ENCODE measurements at places on chromosomes 1 and 21.

- DNase-seq = no peak
Measured at GRCh38 chr21:29133796-29134195, 3.4 kb downstream of the MAP3K7CL start.

- no peak for DNase-seq
Measured at GRCh38 chr1:156664767-156665411, 12.3 kb downstream of the NES start.

GRCh38 chr1:214331180-214331579, 50.2 kb downstream of the SMYD2 start:
- DNase-seq = no peak

- no peak for DNase-seq
Measured at GRCh38 chr1:239987103-239987745, 104.5 kb upstream of the FMN2 start.

DNA sequence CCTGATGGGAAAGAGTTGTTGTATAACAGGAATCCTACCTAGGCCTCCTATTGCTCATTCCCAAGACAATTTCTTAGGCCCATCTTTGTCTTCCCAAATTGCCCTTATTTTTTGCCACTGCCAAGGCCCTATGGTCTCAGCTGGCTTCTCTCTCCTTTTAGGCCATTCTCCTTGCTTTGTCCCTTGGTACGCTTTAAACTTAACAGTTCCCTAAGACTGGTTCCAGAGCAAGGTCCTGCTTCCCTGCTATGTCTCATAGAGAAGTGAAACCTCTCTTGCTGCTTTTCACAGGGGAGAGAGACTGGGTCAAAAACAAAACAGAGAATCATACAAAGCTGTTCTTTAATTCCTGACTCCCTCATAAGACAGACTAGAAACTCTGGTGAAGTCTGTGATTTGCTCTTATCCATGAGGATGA, 77.1 kb downstream of the XCL2 start:
- no peak for DNase-seq

DNA sequence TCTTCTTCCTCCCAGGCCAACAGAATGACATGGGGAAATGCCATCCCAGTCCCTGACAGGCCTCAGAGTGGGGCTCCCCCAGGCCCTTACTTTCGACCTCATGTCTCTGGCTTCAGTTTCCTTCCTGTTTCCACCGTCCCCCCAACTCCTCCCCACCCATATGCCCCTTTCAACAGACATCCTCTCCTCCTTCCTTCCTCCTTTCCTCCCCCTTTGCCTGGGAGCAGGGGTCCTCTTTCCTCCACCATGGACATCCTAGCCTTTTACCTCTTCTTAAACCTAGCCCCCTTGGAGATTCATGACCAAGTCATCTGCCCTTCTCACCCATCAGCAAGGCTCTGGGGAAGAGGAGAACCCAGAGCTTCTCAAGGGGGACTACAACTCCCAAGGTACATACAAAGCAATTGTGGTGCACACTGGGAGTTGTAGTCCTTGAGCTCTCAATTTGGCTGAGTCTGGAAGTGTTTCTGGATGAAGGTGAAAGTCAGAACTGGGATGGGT, 4.0 kb downstream of the ZBTB7B start:
- DNase-seq = no peak

DNA sequence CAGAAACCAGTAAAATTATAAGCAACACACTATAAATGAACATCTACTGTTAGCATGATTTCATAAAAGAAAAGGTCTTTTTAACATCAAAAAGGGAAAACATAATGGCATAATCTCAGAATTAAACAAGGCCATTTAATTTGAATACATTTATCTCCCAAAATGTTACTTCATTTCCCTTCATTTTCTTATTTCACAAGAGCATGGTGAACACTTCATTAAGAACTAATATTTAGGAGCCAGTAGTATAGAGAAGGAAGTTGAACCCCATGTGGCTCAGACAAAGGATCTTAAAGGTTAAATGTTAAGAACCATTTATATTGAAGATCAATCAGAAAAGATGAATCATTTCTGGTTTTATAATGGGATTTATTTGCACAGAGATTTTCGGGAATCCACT, 981.7 kb downstream of the TTLL7 start:
- DNase-seq = no peak

Data from stimulated activated CD4-positive, alpha-beta T cell treated with anti-CD3 and anti-CD28 coated beads, Interleukin-1b, Interleukin-23, amount 100 ng/mL, for 1 hour (primary cell).